ENCODE measurements at places on chromosomes 5 and 9. TPM values are rescaled to one million over a fixed set of nuclear protein-coding genes. Genes with fewer than 3 reads are reported as not detected.

SLC1A1 gene
- not detected for total RNA-seq

GRCh38 chr9:7970681-7971330 lies 171.2 kb upstream of the DMAC1 start:
- H3K27ac ChIP-seq = no peak overlapping the region
- H3K4me3 ChIP-seq = no peak overlapping the region
- H3K4me1 ChIP-seq = peaks cover 16% of the 10 kb centered on the region
- H3K27me3 ChIP-seq = no peaks in the 10 kb centered on the region

GRCh38 chr5:167507463-167508233 lies 783.8 kb upstream of the WWC1 start:
- no peaks in the 10 kb centered on the region for H3K27me3 ChIP-seq
- H3K27ac ChIP-seq = no peak overlapping the region
- no peak for DNase-seq
- no peak overlapping the region for H3K4me3 ChIP-seq

- no peak for DNase-seq
- H3K36me3 ChIP-seq = no peaks in the 10 kb centered on the region
- no peaks in the 10 kb centered on the region for H3K4me1 ChIP-seq
- H3K4me3 ChIP-seq = no peak overlapping the region
- H3K27me3 ChIP-seq = no peaks in the 10 kb centered on the region
Measured at GRCh38 chr5:96538808-96539250, 105.8 kb upstream of the PCSK1 start.

- DNase-seq = no peak
- H3K4me1 ChIP-seq = peaks cover 13% of the 10 kb centered on the region
- H3K36me3 ChIP-seq = peaks cover 57% of the 10 kb centered on the region
- no peak overlapping the region for H3K4me3 ChIP-seq
- H3K27me3 ChIP-seq = no peaks in the 10 kb centered on the region
Measured at GRCh38 chr5:887947-888637, 4.5 kb downstream of the BRD9 start.

GABBR2 gene
- 0.30 TPM for total RNA-seq

GRCh38 chr5:113226116-113226736 lies 208.6 kb downstream of the TSSK1B start:
- no peaks in the 10 kb centered on the region for H3K4me1 ChIP-seq
- no peaks in the 10 kb centered on the region for H3K27me3 ChIP-seq
- DNase-seq = no peak
- H3K36me3 ChIP-seq = no peaks in the 10 kb centered on the region
- no peak overlapping the region for H3K4me3 ChIP-seq

ENTPD2 gene
- total RNA-seq = not detected

SPATA31C1 gene
- not detected for total RNA-seq

DNA sequence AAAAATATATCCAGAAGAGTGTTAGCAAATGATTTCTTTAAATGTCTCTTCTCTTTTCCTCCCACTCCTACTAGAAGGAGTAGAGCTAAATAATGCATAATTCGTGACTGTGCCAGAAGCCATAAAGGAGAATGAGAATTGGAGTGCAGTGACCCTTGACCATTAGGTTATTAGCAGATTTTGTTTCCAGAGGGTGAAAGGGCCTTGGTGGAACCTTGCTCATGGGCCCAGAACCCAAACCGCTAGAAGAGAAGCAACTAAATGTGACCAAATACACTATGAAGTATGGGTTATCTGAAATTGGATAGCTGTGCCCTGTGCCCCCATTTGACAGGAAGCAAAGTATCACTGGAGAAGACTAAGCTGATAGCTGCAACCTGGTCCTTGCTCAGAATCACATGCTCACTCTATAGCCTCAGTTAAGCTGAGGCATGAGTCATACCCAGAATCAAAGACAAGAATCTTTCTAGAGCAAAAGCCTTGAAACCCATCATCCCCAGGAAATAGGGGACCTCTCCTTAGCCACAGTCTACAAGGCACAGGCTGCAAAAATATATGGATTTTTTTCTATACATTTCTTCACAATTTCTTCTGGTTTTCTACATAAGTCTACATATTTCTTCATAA lies 36.3 kb downstream of the CAPSL start:
- H3K27me3 ChIP-seq = no peaks in the 10 kb centered on the region
- DNase-seq = no peak
- H3K4me1 ChIP-seq = no peaks in the 10 kb centered on the region
- no peaks in the 10 kb centered on the region for H3K36me3 ChIP-seq

- no peaks in the 10 kb centered on the region for H3K36me3 ChIP-seq
- no peak overlapping the region for H3K27ac ChIP-seq
- H3K4me1 ChIP-seq = no peaks in the 10 kb centered on the region
- H3K4me3 ChIP-seq = no peak overlapping the region
Measured at GRCh38 chr5:142626786-142627185, 59.1 kb downstream of the FGF1 start.

CCNO gene
- 2.2 TPM for total RNA-seq

DNA sequence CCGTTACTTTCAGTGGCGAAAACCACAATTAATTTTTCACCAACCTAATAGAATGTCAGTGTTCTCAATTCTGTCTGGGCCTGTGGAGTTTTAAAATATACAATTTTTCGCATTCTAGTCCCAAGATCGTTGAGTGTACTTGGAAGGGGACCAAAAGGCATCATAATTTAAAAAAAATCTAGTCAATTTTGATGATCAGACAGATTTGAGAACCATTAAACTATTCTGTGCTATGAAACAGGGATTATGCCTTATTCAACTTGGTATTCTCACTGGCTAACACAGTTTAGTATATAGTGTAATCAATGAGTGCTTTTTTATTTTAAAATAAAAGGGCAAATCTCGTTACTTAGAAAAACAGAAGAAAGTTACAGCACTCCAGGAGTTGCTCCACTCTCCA lies 61.5 kb upstream of the TNFSF15 start:
- H3K4me3 ChIP-seq = no peak overlapping the region
- peaks cover 8% of the 10 kb centered on the region for H3K4me1 ChIP-seq
- no peak overlapping the region for H3K27ac ChIP-seq
- no peak for DNase-seq
- H3K27me3 ChIP-seq = no peaks in the 10 kb centered on the region
- no peaks in the 10 kb centered on the region for H3K36me3 ChIP-seq

DNA sequence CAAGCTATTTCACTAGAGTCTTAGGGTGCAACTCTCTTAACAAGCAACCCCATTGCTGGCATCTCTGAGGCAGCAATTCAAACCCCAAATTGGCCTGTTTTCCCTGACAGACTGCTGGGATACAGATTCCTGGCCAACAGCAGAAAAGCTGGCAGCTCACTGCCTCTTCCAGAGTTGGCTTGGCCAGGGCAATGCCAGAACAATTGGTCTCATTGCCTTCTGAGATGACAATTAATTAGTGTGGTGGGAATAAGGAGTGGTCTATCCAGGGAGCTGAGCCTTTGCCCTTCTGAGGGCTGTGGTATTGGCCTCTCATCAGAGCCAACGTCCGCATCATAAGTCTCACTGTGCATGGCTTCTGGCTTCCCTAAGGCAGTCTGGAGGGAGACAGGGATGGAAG lies 183.2 kb downstream of the GNAQ start:
- no peaks in the 10 kb centered on the region for H3K36me3 ChIP-seq
- DNase-seq = no peak
- no peaks in the 10 kb centered on the region for H3K4me1 ChIP-seq
- H3K27ac ChIP-seq = no peak overlapping the region
- H3K4me3 ChIP-seq = no peak overlapping the region

- H3K4me3 ChIP-seq = no peak overlapping the region
- no peak overlapping the region for H3K27ac ChIP-seq
Measured at GRCh38 chr5:98095072-98095471, 678.4 kb upstream of the RGMB start.

HDAC3 gene
- total RNA-seq = 128 TPM

OMD gene
- not detected for total RNA-seq

- no peaks in the 10 kb centered on the region for H3K36me3 ChIP-seq
- H3K4me1 ChIP-seq = no peaks in the 10 kb centered on the region
- no peaks in the 10 kb centered on the region for H3K27me3 ChIP-seq
- no peak for DNase-seq
- no peak overlapping the region for H3K27ac ChIP-seq
- H3K4me3 ChIP-seq = no peak overlapping the region
Measured at GRCh38 chr9:124022201-124023121, 10.9 kb downstream of the LHX2 start.

DNA sequence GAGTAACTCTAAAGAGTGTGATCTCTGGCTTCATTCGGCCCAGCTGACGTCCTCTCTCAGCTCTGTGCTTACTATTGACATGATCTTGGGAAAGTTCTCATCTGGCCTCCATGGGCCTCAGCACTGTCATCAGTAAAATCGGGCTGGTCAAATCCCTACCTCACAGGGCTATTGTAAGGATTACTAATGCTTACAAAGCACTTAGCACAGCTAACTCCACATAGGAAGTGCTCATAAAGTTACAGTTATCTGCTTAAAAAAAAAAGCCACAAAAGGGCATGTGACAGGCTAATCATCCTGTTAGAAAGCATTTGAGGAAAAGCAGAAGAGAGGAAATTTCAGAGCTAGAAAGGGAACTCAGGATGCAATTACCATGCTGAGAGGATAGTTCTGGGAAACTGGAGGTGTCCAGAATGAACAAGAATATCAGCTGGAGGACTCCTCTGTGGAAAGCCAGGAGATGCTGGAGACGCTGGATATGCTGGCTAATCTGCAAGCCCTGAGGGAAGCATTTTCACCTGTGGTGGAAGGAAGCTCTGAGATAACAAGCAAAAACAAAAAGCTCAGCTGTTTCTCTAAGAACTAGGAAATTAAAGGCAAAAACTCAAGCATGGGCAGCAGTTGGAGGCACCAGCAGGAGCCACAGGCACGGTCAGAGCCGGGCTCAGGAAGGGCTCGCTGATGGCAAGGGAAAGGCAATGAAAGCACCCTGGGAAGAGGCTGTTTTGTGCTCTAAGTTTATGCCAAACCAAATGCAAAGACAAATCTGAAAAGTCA lies 4.4 kb upstream of the BHMT start:
- H3K36me3 ChIP-seq = no peaks in the 10 kb centered on the region
- no peak for DNase-seq
- no peaks in the 10 kb centered on the region for H3K27me3 ChIP-seq
- no peak overlapping the region for H3K27ac ChIP-seq
- no peak overlapping the region for H3K4me3 ChIP-seq
- no peaks in the 10 kb centered on the region for H3K4me1 ChIP-seq

GRCh38 chr9:33166231-33167083 lies 679 bp downstream of the B4GALT1 start:
- DNase-seq = peak; percentile 50
- peaks cover 24% of the 10 kb centered on the region for H3K4me1 ChIP-seq
- H3K27me3 ChIP-seq = no peaks in the 10 kb centered on the region
- H3K4me3 ChIP-seq = peak overlapping the region; percentile 75

UAP1L1 gene
- total RNA-seq = 15.1 TPM

DNA sequence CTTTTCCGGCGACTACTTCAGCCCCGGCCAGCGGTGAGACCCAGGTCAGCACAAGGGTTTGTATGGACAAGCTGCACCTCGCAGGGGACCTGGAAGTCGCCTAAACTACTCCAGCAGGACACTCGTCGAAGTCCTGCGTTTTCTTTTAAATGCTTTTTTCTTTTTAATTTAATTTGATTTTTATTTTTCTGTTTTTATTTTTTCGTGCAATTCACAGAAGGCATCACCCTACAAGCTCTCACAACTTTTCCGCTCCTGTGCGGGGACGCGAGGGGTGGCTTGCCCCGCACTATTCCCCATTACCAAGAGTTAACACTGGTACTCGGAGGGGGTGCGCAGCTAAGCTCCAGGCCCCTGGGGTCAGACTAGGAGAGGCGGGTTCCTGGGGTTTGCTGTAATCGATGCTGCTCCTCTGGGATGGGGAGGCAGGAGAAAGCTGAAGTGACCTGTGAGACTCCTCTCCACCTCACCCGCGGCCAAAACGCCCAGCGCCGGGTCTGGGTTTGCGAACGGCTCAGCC lies 1.3 kb downstream of the EDIL3 start:
- no peak overlapping the region for H3K27ac ChIP-seq
- DNase-seq = no peak
- H3K27me3 ChIP-seq = no peaks in the 10 kb centered on the region
- no peak overlapping the region for H3K4me3 ChIP-seq
- H3K4me1 ChIP-seq = no peaks in the 10 kb centered on the region

DNA sequence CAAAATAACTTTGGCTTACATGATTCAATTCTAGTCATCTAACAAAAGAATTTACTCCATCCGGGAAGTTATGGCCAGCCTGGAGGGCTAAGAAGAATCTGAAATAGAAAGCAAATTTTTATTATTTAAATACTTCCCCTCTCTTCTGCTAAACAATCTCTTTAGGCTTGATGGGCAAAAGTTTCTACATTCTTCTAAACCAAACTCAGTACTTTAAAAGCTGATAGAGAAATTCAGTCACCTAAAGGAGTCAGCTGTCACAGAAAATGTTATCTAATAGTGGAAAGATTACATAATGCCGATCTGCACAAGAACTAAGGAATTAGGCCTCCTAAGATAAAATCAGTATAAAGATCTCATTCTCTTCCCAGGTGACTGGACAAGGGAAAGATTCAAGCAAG lies 32.4 kb downstream of the GNAQ start:
- DNase-seq = no peak
- H3K27me3 ChIP-seq = no peaks in the 10 kb centered on the region
- no peaks in the 10 kb centered on the region for H3K36me3 ChIP-seq
- no peak overlapping the region for H3K27ac ChIP-seq
- no peak overlapping the region for H3K4me3 ChIP-seq
- H3K4me1 ChIP-seq = peaks cover 63% of the 10 kb centered on the region

GRCh38 chr5:59021837-59022514 lies 439.1 kb downstream of the RAB3C start:
- no peaks in the 10 kb centered on the region for H3K4me1 ChIP-seq
- no peaks in the 10 kb centered on the region for H3K36me3 ChIP-seq
- H3K27ac ChIP-seq = no peak overlapping the region
- no peak overlapping the region for H3K4me3 ChIP-seq

GRCh38 chr5:148509893-148510292 lies 126.1 kb downstream of the FBXO38 start:
- H3K27ac ChIP-seq = no peak overlapping the region
- no peaks in the 10 kb centered on the region for H3K4me1 ChIP-seq
- no peaks in the 10 kb centered on the region for H3K36me3 ChIP-seq
- no peak overlapping the region for H3K4me3 ChIP-seq
- H3K27me3 ChIP-seq = no peaks in the 10 kb centered on the region

LCN10 gene
- total RNA-seq = not detected

DNA sequence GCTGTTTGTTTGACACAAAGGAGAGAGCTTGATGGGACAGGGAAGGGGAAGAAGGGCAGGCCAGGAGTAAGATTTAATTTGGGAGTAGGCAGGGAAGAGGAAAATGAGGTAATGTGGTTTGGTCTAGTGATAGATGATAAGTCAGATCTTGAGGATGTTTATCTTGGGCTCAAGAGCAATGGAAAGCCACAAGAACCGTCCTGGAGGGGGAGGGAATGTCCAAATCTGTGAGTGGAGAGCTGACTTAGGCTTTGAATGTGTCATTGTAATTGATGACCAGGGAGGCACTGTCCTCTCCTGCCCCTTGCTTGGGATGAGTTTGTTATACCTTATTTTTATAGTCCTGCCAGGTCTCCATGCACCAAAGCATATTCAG lies 37.5 kb downstream of the MAMDC2 start:
- no peak overlapping the region for H3K27ac ChIP-seq
- no peaks in the 10 kb centered on the region for H3K27me3 ChIP-seq
- no peaks in the 10 kb centered on the region for H3K4me1 ChIP-seq
- H3K36me3 ChIP-seq = no peaks in the 10 kb centered on the region
- DNase-seq = peak; percentile 27

GRCh38 chr5:12488161-12488560 lies 583.9 kb upstream of the CTNND2 start:
- no peaks in the 10 kb centered on the region for H3K36me3 ChIP-seq
- H3K4me1 ChIP-seq = no peaks in the 10 kb centered on the region
- H3K27me3 ChIP-seq = no peaks in the 10 kb centered on the region

- no peak for DNase-seq
- H3K27ac ChIP-seq = no peak overlapping the region
- no peaks in the 10 kb centered on the region for H3K27me3 ChIP-seq
- no peaks in the 10 kb centered on the region for H3K4me1 ChIP-seq
Measured at GRCh38 chr5:84301535-84301934, 83.1 kb downstream of the EDIL3 start.

Measured in Karpas-422 (cell line).